WTC11 (cell line): ENCODE measurements at places on chromosomes 2 and 18. TPM values are rescaled to one million over a fixed set of nuclear protein-coding genes. Genes with fewer than 3 reads are reported as not detected.
A peak's percentile ranks its signal among the peaks of the same experiment; 100 is the strongest.

DNA sequence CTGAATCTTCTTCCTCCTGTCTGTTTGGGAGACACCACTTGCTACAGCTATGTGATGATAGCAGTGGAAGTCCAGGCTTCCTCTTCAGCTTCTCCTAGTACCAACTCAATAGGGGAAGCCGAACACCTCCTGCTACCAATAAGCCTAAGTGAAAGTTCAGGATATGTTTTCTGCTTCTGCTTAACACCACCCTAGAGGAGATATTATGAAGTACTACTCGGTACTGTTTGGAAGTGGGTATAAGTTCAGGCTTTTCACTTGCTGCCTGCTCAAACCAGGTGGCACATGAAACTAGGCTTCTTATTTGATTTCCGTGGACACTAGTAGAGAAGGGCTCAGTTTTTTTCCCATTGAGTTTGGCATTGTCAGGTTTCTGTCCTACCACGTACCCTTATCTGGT is 99.8 kb downstream of the PTPN4 start:
- no peak for DNase-seq
- no peaks in the 10 kb centered on the region for H3K36me3 ChIP-seq
- no peaks in the 10 kb centered on the region for H3K27me3 ChIP-seq
- peak overlapping the region; percentile 41; the same call in 1 of the 2 replicates for H3K27ac ChIP-seq

- no peak overlapping the region for H3K4me3 ChIP-seq
- H3K27me3 ChIP-seq: no peaks in the 10 kb centered on the region
- H3K4me1 ChIP-seq: peaks cover 6% of the 10 kb centered on the region
Measured at GRCh38 chr2:234753701-234754100, 198.1 kb upstream of the SH3BP4 start.

DNA sequence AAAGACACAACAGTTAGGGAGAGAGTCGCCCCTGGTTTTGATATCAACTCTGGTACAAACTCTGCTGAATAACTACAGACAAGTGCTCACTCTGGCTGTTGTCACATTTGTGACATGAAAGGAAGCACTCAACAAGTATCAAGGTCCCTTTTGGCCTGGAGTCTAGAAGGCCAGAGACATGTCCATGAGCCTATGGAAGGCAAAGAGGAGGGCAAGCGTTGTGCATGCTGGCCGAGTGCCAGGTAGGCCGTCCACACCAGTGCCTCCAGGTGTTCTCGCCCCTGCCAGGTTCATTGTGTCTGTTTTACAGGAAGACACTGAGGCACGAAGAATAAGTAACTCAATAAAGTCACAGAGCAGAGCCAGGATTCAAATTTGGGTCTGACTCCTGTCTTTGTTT is 21.1 kb downstream of the ILKAP start:
- no peak overlapping the region for H3K27ac ChIP-seq
- no peaks in the 10 kb centered on the region for H3K4me1 ChIP-seq
- H3K27me3 ChIP-seq: no peaks in the 10 kb centered on the region
- H3K36me3 ChIP-seq: peaks cover 85% of the 10 kb centered on the region
- no peak overlapping the region for H3K4me3 ChIP-seq

DNA sequence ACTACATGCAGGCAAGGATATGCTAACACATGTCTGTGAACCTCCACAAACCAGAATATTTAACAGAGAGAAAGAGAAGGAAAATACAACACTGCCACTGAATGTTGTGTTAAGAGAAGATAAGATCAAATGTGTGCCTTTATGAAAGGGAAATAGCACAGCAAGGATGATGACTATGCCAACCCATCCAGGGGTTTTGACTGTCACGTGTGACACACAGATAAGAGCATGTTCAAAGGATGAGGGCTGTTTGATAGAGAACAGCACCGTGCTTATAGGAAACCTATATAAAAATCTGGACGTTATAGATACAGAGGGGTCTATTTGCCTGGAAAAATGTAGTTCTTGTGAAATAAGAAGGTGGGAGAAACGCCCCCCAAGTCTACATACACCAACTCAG is 911.8 kb downstream of the CPS1 start:
- DNase-seq: no peak
- peaks cover 2% of the 10 kb centered on the region; the same call in 1 of the 2 replicates for H3K27me3 ChIP-seq

GRCh38 chr2:168432565-168433186 is 23.4 kb upstream of the CERS6 start:
- no peaks in the 10 kb centered on the region for H3K36me3 ChIP-seq
- H3K27ac ChIP-seq: no peak overlapping the region
- H3K4me3 ChIP-seq: no peak overlapping the region
- no peaks in the 10 kb centered on the region; the same call in none of the 2 replicates for H3K27me3 ChIP-seq
- peaks cover 20% of the 10 kb centered on the region for H3K4me1 ChIP-seq
- no peak for DNase-seq

VIT gene
- 0.11 to 0.46 TPM (median 0.27 TPM) in 3 replicates for total RNA-seq
